Karpas-422 (cell line): ENCODE measurements at places on chromosomes 11 and 22.

DNA sequence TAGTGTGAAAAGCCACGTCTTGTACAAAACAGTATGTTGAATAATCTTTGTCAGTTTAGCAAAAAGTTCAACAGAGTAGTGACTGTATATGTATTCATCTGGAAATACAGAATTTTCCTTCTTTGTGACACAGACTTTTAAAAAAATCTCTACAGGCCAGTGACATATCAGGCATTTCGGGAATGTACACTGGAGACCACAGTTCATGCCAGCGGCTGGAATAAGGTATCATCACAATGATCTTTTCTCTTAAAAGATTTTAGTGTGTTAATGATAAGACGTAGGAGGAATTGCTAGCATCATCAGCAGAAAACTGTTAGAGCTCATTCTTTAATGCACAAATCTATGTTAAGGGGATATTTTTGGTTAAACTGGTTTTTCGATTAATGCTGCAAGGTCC lies 57.4 kb downstream of the BCL2L13 start:
- no peak for DNase-seq

GRCh38 chr11:117654281-117655255 lies 142.4 kb downstream of the DSCAML1 start:
- no peak for DNase-seq

GRCh38 chr11:125445731-125446130 lies 50.3 kb downstream of the FEZ1 start:
- no peak for DNase-seq

DNA sequence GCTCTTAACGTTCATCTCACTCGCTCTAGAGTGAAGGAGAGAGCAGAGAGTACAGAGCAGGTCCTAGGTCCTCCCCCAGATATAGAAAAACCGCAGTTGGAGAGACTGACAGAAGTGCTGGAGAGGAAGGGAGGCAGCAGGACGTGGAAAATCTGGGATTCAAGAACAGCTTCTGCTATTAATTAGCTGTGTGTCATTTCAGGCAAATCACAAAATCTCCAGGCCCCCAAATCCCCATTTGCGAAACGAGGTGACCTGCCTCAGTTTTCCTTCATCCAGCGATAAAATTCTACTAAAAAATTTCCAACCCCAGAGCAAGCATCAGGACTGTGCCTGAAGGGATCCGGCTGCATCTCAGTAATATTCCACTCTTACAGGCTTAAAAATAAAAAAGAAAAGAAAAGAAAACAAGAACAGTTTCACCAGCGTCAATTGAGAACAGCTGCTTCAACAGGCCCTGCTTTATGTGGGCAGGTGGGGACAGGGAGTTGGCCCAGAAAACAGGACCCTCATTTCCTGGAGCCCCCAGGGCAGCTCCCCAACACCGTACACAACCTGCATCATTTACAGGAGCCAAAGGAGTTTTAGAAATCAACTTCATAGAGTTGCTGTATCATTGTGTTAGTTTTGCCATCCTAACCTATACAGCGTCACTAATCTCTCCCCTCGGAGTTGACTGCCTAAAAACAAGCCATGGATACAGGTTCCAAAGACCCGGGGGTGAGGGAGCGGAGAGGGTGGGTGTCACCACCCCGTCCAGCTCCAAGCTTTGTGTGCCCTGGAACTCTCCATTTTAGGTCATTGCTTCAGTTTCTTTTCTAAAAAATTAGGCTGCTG lies 2.3 kb upstream of the MALAT1 start:
- no peak for DNase-seq

DNA sequence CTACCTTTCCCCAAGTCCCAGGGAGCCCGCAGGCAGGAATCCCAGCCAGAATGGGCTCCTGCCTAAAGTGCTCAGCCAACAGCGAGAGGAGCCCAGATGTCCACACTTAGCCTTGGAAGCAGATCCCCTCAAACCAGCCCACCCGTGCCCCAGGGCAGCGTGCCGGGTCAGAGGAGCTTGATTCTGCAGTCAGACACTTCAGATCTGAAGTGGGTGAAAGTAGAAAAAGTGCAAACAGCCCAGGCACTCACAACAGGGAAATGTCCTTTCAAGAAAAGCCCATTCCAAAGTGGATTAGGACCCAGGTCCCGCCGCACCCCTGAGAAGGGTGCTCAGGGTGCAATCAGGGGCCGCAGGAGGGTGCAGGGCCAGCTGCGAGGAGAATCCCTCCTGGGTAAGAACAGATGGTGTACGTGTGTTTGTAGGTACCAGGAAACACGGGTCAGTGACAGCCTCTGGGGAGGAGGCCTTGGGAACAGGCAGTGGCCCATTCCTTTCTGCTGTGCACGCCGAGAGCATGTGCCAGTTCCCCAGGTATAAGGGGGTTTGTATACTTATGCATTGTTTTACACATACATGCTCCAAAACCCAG lies 17.7 kb downstream of the ELFN2 start:
- no peak for DNase-seq

GRCh38 chr11:11521306-11522002 lies 100.4 kb downstream of the GALNT18 start:
- DNase-seq = no peak

DNA sequence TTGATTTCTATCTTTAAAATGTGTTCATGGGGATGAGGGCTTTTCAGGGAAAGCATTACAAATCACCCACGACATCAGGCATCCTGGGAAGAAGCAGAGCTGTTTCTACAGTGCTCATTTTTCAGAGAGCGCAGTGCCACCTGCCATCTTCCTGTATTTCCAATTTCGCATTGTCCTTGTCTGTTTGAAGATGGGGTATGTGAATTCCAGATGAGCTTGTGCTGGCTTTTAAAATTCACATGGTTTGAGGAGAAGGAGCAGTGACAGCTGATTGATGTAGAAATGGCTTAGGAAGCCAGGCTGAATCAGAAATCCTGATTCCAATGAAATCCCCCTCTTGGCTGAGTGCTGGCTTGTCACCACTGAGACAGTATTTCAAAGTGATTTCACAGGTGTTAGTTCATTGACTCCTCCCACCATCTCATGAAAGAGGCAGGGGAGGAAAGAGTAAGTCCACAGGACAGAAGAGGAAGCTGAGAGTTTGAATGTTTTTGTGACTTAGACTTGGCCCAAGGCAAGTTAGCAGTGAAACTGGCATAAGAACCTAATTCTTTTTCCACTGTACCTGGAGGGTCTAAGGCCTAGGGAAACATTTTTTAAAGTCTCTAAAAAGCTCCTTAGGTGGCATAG lies 344.6 kb upstream of the C11orf87 start:
- DNase-seq = no peak
